Nephron progenitor cell (in vitro differentiated cells): ENCODE measurements at places on chromosomes 4 and X.

DNA sequence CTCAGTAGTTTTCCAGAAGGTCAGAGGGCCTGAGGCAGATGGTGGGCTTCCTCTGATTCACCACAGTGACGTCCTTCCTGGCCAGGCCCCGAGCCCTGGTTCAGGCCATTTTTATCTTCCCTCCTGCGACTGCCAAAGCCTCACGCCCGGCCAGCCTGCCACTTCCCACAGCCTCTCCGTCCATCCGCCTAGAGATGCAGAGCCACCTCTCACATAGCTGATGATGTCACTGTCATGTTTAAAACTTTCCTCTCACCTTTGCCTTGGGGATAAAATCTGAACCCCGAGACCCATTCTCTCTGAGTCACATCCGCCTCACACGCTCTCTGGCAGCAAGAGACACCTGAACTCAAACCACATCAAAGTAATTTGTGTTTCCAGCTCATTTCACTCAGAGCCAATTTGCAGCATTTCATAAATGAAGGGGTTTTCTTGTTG lies 175.3 kb downstream of the QDPR start:
- no peak for DNase-seq

DNA sequence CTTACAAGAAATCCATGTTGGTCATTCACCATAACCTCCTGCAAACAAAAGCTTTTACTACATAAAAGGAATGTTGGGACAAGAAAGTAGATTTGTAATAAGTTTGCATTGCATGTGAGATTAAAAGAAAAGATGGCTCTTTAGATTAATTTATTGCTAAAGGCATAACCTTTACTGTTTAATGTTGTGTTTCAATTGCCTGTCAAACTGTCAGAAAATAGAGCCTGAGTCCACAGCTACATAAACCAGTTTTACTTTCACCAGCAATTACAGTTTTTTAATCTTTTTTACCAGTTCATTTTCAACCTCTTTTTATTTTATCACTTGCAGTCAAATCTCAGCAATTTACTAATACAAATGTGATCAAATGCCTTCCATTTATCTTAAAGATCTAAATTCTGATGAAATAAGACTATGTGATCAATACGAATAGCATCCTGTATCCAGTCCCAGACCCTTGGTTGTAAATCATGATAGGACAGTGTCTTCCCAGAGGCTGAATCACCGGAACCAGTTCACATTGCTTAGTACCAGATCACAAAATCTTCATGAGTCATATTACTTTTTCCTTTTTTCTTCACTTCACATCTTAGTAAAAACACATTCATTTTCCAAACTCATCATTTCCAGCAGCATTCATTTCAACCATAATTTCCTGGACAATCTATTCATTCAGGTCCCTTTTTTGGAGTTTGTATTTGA lies 95.4 kb upstream of the FRG1 start:
- no peak for DNase-seq

DNA sequence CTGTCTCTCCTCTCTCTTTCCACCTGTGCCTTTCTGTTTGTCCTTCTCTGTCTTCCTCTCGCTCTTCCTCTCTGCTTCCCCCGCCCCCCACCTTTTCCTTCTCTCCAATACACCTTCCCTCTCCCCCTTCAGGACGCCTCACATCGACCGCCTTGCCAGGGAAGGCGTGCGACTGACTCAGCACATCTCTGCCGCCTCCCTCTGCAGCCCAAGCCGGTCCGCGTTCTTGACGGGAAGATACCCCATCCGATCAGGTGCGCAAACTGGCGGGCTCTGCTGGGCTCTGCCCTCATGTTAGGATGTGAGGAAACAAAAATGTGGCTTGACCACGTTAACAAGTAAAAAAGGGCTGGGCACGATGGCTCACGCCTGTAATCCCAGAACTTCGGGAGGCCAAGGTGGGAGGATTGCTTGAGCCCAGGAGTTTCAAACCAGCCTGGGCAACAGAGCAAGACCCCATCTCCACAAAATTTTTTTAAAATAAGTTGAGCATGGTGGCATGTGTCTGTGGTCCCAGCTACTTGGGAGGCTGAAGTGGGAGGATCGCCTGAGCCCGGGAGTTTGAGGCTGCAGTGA lies 35.2 kb downstream of the ARSF start:
- peak; percentile 13 for DNase-seq

- no peak for DNase-seq
Measured at GRCh38 chr4:8760561-8760960, 111.1 kb downstream of the HMX1 start.

GRCh38 chrX:154738011-154738738 lies 12.7 kb downstream of the GAB3 start:
- DNase-seq = no peak

DNA sequence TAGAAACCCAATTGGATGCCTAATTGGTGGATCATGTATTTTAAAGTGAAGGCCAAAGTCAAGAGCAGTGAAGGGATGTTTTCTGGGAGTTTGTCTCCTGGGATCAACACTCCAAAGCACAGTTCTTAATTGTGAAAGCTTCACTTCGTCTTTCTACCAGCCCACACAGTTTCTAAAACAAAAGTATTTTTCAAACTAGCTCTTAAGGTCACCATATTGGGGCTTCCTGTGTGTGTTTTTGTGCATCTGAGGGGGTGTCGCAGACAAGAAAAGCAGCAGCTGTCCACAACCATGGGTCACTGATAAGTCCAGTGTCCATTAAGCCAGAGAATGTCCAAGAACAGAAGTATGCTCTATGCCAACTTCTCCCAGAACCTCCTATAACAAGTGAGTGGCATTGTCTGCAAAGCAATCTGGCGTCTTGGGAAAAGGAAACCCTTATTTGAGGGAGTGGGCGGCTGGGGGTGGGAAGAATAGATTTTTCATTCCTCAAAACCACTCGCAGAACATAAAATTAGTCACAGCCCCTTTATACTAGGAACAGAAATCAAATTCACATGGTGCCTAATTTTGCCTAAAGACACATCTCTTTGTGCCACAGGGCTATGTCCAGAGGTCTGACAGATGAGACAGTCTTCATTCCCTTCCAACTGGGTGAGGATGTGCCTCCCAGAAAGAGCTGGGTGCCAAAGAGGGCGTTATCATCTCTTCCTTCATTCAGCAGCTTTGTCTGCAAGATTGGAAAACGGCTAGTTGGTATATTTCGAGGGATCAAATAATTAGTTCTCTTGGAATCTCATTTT lies 610.4 kb downstream of the BCOR start:
- DNase-seq = no peak

DNA sequence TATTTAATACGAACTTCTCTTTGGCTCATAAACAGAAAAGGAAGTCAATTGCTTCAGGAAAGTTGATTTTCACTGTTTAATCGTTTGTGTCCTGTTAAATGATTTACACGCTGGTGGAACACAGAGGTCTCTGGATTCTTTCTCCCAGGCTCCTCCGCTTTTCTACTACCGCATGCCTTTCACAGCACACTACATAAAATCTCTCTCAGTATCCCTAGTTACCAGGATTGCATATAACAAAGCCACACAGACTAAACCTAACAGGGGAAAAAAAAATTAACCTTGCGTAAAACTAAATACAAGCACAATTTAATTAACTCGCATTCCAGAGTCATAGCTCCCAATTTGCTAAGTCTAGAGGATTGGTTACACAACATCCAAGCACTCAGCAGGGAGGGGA lies 133.9 kb downstream of the CORIN start:
- DNase-seq = no peak

DNA sequence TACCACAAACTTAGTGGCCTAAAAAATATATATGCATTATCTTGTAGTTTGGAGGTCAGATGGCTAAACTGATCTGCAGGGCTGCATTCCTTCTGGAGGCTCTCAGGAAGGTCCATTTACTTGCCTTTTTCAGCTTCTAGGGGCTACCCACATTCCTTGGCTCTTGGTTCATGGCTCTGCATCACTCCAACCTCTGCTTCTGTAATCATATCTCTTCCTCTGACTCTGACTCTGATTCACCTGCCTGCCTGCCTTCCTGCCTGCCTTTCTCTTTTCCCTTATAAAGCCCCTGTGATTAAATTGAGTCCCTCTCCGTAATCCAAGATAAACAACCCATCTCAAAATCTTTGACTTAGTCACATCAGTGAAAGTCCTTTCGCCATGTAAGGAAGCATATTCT lies 25.0 kb upstream of the FRMPD4 start:
- no peak for DNase-seq
